Smooth muscle cell of the brain vasculature (primary cell): ENCODE measurements at places on chromosomes 7 and 10.
A peak's percentile ranks its signal among the peaks of the same experiment; 100 is the strongest.

- no peak for DNase-seq
These were observed 570 bp downstream of the TBC1D12 start for GRCh38 chr10:94402843-94403379.

- no peak for DNase-seq
These were observed 110.8 kb downstream of the CD36 start for GRCh38 chr7:80749270-80749669.

- DNase-seq = no peak
These were observed 57.9 kb upstream of the INSYN2A start for GRCh38 chr10:127254276-127254675.

DNA sequence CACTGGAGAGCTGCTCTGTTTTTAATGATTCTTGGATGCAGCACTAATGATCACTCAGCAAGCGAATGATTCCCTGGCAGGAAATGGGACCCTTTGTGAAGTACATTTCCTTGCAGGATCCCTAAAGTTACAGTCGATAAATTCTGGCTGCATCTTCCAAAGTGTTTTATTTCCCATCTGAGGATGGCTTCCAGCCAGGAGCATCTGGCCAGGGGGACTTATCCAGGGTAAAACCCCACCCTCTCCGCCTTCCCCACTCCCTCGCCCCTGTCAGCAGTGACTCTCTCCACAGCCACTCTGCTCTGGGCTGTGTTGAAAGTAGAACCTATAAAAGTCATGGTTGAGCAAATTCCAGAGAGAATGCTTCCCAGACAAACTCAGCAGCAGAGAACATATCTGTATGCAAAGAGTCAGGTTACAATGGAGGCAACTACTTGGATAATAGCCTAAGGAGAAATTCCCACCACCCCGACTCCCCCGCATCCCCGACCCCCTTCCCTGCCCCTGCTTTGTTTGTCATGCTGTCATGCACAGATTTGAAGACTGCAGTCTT is 111.0 kb upstream of the ANLN start:
- DNase-seq = no peak

DNA sequence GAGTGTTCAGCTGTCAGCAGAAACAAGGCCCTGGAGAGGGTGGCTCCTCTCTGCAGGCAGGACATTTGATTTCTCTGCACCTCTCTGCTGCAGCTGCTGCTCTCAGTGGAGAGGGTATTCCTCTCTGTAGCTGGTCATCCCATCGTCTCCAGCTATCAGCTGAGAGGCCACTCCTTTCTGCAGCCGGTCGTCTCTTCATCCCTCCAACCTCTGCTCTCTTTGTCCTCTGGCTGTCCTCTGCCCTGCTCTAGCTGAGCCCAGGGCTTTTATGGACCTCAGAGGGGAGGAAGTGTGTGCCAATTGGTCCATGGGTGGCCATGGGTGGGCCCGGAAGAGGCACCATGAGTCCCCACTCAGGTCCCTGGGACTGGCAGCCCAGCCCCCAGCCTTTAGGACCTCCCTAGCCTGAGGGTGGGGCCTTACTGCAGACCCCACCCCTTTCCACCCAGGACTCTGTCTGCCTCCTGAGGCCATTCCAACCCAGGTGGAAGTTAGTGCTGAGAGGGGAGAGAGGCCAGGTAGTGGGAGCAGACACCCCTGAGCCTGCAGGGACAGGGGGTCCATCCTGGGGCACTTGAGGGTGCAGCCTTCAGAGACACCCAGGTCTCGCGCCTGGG is 26.2 kb upstream of the CDCA7L start:
- no peak for DNase-seq

DNA sequence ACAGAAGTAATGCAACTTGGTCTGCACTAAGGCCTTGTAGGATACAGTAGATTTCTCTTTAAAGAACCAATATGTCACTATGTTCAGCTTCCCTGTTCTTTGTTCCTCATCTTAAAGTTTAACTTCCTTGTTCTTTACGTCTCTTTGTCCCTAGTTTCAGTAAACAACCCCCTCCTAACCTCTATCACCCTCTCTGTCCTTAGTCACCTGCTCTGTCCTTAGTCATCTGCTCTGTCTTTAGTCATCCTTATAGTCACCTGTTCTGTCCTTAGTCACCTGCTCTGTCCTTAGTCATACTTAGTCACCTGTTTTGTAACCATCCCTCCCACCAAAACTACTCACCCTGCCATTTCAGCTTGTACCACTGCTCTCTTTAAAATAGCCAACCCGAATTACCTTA is 144.6 kb upstream of the TMEM106B start:
- DNase-seq = no peak

DNA sequence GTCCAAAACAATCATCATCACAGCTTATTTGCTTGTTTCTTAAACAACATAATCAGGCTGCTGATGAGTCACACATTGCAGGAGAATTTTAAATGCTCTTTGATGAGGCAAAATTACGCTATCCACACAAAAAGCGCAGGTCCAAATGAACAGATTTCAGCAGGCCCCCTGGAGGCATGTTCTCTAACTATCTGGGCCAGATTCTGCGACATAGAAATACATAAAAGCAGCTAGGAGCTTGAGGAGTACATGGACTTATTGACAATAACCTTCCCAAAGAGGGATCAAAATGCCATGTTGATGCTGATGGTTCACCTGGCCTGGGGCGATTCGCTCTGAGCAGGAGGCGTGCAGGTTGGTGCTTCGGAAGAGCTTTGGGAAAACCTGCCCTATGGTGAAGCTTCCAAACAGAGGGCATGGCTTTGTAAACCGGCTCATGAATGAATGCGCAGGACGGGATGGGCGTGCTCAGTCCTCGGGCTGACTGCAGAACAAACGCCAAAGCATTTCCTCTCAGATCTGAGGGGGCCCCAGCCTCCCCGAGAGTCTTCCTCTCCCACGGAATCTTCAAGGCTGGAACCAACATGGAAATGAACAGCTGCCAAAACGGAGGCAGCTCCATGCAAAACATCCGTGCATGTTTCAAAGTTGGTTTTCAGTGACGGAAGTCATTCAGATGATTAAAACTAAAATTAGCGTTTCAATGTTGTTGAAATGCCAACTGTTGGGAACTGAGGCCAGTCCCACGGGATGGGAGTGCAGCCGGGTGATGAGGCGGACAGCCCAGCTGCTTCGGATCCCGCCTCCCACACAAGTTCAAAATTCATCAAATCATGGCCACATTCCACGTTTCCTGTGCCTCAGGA is 179.6 kb downstream of the TCERG1L start:
- no peak for DNase-seq

DNA sequence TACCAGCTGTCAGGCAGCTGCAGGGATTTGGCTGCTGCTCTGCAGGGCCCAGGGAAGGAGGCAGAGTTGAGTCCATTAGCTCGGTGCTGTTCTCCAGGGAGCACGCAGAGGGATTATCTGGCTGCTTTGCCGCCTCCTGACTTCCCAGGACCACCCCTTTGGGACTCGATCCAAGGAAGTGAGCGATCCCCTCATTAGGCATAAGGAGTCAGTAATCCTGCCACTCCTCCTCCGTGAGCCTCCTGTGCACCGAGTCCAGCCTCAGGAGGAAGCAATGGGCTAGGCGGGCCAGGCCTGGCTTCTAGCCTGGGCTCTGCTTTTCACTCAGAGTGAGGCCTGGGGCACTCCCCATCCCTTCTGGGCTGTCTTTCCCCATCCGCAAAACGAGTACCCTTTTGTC is 417.9 kb downstream of the RPS24 start:
- no peak for DNase-seq

- DNase-seq = no peak
These were observed 33.7 kb upstream of the CSTF2T start for GRCh38 chr10:51733057-51733456.

GRCh38 chr7:57769958-57770357 is 320.0 kb downstream of the ZNF716 start:
- DNase-seq = no peak

DNA sequence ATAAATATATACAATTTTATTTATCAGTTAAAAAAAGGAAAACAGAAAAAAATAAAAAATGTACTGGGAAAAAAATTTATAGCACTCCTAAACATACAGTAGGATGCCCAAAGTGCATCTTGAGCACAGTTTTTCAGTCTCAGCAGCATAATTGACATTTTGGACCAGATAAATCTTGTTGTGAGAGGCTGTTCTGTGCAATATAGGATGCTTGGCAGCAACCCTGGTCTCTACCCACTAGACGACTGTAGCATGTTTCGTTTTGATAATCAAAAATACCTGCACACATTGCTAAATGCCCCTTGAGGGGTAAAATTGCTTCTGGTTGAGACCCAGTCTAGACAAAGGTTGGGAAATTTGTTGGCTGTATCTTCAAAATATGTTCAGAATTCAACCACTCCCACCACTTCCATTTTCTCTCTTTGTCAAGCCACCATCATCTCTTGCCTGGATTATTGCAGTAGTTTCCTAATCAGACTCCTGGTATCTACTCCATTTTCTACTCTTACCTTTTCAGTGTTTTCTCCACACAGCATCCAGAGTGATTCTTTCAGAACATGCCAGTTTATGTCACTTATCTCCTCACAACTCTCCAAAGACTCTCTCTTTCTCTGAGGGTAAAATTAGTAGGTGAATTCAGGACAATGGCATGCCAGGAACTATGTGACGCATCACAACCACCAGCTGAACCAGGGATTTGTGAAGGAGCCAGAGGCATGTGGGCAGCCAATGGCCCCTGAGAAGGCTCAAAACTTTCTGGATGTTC is 91.4 kb downstream of the GPR85 start:
- DNase-seq = no peak

GRCh38 chr10:37289833-37290464 is 164.6 kb downstream of the ANKRD30A start:
- DNase-seq = no peak

GRCh38 chr7:95365151-95365550 is 31.0 kb downstream of the PON3 start:
- no peak for DNase-seq

DNA sequence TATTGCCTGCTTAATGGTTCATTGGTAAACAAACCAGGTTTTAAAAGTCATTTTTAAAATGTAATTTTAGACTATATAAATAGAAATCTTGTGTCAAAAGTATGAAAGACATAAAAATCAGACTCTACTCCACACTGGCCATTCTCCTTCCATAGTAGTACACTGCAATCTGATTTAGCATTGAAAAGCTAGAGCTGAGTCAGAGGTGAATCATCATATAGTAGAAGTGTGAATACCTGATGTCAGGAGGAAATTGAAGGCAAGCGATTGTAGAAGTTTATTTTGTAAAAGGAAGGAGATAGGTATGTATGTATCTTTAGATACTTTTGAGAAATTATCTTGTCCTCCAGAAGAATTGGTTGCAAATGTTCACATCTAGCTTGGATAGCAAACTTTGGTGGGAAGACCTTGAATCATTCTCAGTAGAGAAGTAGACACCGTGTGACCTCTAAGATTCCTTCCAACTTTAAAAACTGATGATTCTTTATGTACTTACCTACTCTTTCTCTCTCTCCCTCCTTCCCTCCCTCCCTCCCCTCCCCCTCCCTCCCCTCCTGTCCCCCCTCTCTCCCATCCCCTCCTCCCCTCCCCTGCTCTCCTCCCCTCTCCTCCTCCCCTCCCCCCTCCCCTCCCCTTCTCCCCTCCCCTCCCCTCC is 88.1 kb downstream of the BTAF1 start:
- no peak for DNase-seq

DNA sequence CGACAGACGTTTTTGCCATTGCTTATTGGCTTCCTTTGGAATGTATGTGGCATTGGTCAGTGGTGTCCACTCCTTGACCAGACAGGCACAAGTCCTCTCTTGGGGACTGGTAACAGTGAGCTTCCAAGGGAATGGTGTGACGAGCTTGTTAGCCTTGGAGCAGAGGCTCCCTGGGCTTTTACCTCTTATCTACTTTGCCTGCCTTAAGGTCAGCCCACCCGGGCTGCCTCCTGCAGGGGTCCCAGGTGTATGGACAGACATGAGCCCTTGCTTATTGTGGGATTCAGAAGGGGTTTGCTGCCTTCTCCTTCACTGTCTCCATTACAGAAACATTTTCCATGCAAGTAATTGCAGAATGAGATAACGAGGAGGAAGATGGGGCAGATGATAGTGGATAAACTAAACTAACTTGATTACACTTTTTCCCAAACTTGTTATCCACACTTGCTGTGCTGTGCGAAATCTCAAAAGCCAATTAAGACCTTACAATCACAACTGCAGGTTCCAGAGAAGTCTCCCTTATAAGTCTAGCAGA is 29.7 kb downstream of the PLPP4 start:
- DNase-seq = no peak

DNA sequence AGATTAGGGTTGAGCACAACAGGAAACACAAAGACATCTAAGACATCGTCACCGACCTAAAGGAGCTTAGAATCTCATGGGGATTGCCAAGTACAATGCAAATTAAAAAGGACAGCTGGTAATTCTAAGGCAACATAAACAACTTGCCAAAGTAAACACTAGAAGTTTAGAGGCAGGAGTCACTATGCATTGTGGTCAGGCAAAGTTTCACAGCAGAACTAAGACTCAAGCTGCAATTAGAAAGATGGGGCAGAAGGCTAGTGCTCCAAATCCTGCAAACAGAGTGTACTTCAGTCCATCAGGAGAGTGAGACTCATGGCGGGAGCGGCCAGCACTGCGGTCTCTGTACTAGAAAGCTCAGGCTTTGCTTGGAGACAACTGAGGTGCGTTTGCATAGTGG is 52.7 kb downstream of the HIPK2 start:
- no peak for DNase-seq

DNA sequence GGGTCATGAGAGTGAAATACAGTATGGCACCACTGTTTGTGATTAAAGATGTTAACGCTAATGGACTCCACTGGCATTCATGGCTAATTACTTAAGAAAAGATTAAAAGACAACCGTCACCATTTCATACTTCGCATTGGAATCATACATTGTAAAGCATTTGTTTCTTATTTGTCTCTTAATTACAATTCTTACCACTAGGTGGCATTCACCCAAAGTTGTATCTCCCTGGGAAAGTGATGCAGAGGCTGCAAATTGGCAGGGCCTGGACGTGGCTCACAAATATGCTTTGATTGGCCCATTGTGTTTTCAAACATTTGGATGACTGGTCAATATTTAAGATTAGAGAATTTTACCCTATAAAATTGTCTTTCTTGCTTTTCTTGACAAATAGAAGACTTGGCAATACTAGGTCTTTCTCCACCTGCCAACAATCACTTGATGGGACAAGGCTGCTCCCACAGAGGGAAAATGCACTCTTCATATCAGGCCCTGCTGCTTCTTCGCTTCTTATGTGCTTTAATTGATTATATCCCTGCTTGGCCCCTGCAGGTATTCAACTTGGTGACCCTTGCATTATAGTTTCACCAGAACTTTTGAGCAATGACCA is 72.1 kb upstream of the STARD3NL start:
- DNase-seq = peak; percentile 10

DNA sequence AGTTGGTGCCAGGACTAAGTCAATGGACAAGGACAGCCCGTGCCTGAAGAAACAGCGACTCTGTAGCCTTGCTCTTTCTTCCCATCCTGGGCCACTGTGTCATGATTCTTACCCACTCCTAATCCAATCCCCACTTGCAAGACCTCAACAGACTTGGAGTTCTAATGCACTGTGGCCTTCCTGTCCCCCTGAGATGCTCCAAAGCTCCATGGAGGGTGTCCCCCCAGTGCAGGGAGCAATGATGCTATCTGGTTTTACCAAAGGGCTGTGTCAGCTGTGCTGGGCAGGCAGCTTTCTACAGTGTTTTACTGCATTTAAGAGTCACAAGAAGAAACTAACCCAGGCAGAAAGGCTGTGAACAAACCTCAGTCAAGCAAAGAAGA is 108.1 kb downstream of the PRKAG2 start:
- DNase-seq = no peak

GRCh38 chr10:3512263-3512662 is 272.7 kb downstream of the KLF6 start:
- no peak for DNase-seq

- no peak for DNase-seq
These were observed 85.4 kb upstream of the VOPP1 start for GRCh38 chr7:55657654-55658053.

- DNase-seq = no peak
These were observed 535.6 kb upstream of the GHITM start for GRCh38 chr10:83603708-83604107.

- DNase-seq = no peak
These were observed 440.8 kb upstream of the C7orf33 start for GRCh38 chr7:148149730-148150129.
